ENCODE measurements at places on chromosomes 12 and 14. TPM values are rescaled to one million over a fixed set of nuclear protein-coding genes. Genes with fewer than 3 reads are reported as not detected.

GPRC5D gene
- total RNA-seq, result 0.25 TPM

NOS1 gene
- under 0.01 TPM for total RNA-seq

LRIG3 gene
- total RNA-seq, result 16.4 TPM

NEUROD4 gene
- not detected for total RNA-seq

SLC2A3 gene
- 36.7 TPM for total RNA-seq

PLA2G1B gene
- total RNA-seq, result not detected

GALNT16 gene
- total RNA-seq, result 1.8 TPM

CACNA1C gene
- 13.9 TPM for total RNA-seq

RTN1 gene
- total RNA-seq, result 2.9 TPM

CEP170B gene
- total RNA-seq, result 14.9 TPM

DPPA3 gene
- not detected for total RNA-seq

TEX52 gene
- not detected for total RNA-seq

CYP27B1 gene
- total RNA-seq, result 0.19 TPM

SMAGP gene
- 14.0 TPM for total RNA-seq

KCNK13 gene
- total RNA-seq, result 0.13 TPM

PRPH gene
- total RNA-seq, result 0.92 TPM

SERPINA9 gene
- total RNA-seq, result not detected

SLC15A5 gene
- not detected for total RNA-seq

SERPINA6 gene
- total RNA-seq, result 0.06 TPM

PGF gene
- 15.2 TPM for total RNA-seq

CYP46A1 gene
- 0.19 TPM for total RNA-seq

HCAR3 gene
- not detected for total RNA-seq

IL22 gene
- total RNA-seq, result not detected

CLEC4C gene
- not detected for total RNA-seq

NAV3 gene
- 55.8 TPM for total RNA-seq

KANSL2 gene
- 37.8 TPM for total RNA-seq

SLC25A21 gene
- total RNA-seq, result 0.40 TPM

KCNH3 gene
- total RNA-seq, result under 0.01 TPM

ASIC1 gene
- total RNA-seq, result 1.4 TPM

HCAR2 gene
- not detected for total RNA-seq

LRRC10 gene
- total RNA-seq, result not detected

PPFIA2 gene
- 2.6 TPM for total RNA-seq

CIROP gene
- 0.06 TPM for total RNA-seq

DCP1B gene
- 4.9 TPM for total RNA-seq

MANSC1 gene
- 6.8 TPM for total RNA-seq

INSM2 gene
- not detected for total RNA-seq

BHLHE41 gene
- total RNA-seq, result 3.8 TPM

GPN3 gene
- 13.8 TPM for total RNA-seq
